Astrocyte (in vitro differentiated cells and primary cell): ENCODE measurements at places on chromosomes 13 and 19.

GRCh38 chr19:31154021-31154420 lies 195.2 kb downstream of the TSHZ3 start:
- no peaks in the 10 kb centered on the region for H3K4me1 ChIP-seq
- no peaks in the 10 kb centered on the region for H3K27me3 ChIP-seq
- DNase-seq = peak; percentile 65
- H3K27ac ChIP-seq = no peak overlapping the region

GRCh38 chr13:31880851-31881494 lies 141.6 kb downstream of the RXFP2 start:
- no peak overlapping the region for H3K27ac ChIP-seq
- H3K4me1 ChIP-seq = no peaks in the 10 kb centered on the region
- no peaks in the 10 kb centered on the region for H3K27me3 ChIP-seq
- no peak for DNase-seq
- H3K36me3 ChIP-seq = no peaks in the 10 kb centered on the region

- peak; percentile 98 for DNase-seq
- H3K4me3 ChIP-seq = peak overlapping the region; percentile 31
- H3K27me3 ChIP-seq = no peaks in the 10 kb centered on the region
- no peaks in the 10 kb centered on the region for H3K36me3 ChIP-seq
- peak overlapping the region; percentile 91 for H3K27ac ChIP-seq
Observed at GRCh38 chr13:37127691-37128241, 22.3 kb upstream of the CSNK1A1L start.

DNA sequence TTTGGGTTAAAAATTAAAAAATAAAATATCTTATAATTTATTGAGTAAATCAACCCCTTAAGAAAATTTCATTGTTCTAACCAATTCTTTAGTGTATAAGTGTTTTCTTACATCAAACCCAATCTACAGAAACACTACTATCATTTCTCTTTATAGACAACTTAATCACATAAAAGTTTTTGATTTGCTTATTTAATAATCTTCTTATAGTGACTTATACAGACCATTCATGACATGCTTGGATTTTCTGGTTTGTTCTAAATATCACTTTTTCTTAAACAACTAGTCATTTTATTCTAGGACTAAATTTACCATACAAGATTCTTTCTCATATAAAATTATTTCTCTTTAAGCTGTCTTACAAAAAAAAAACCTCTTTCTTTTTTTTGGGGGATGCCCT lies 27.3 kb upstream of the ZSCAN5A start:
- H3K36me3 ChIP-seq = no peaks in the 10 kb centered on the region
- no peak overlapping the region for H3K27ac ChIP-seq
- no peak for DNase-seq
- no peak overlapping the region for H3K4me3 ChIP-seq

DNA sequence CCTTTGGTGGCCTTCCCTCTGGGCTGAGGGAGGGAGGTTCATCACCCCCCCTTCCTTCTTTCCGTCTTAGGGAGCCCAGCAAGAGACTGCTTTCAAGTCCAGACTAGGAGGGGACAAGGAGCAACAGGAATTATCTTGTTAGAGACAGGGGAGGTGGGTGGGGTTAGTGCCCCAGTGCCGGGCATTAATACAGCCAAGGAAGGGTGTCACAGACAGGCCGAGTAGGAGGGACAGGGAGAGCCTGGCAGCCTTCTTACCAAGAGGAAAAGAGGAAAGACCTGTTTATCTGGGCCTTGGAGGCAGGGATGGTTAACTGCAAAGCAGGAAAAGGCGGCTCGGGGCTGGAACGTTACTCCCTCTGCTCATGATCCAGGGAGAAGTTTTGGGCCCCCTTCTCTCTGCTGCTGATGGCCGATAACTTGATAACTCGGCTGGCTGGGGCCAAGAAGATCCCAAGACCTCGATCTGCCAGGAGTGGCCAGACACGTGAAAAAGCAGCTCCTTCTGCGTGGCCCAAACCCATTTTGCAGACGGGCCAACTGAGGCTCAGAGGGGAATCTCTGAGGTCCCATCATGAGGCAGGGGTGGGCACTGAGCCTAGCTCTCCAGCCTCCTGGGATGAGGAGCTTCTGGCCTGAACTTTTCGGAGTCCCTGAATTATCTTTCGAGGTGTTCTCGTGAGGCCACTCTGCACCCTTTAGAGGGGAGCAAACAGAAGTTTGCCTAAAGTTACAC lies 79.3 kb downstream of the PTPRS start:
- no peaks in the 10 kb centered on the region for H3K27me3 ChIP-seq
- no peaks in the 10 kb centered on the region for H3K4me1 ChIP-seq
- DNase-seq = no peak
- H3K36me3 ChIP-seq = peaks cover 2% of the 10 kb centered on the region
- no peak overlapping the region for H3K27ac ChIP-seq

DNA sequence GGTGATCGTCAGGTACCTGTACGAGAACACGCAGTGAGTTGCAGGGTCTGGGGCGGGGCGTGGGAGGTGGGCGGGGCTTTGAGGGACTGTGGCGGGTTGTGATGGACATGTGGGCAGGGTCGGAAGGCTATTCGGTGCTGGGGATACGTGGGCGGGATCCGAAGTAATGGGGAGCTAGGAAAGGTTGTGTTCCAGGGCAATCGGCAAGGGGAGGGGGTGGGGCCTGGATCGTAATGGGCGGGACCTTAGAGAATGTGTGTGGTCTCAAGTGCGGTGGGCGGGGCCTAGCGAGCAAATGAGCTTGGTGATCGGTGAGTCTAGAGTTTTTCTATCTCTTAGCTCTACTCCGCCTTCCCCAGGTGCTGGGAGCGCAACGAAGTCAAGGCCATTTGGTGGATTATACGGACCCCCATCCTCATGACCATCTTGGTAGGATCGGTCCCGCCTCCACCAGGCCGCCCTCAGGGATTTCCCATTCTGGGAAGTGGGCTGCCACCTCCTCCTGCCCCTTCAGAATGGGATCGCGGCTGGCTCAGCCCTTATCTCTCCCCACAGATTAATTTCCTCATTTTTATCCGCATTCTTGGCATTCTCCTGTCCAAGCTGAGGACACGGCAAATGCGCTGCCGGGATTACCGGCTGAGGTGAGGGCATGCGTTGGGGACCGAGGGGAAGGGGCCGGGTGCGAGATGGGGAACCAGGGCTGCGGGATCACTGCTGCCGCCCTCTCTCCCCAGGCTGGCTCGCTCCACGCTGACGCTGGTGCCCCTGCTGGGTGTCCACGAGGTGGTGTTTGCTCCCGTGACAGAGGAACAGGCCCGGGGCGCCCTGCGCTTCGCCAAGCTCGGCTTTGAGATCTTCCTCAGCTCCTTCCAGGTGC lies 9.6 kb downstream of the GIPR start:
- no peak overlapping the region for H3K27ac ChIP-seq
- peaks cover 8% of the 10 kb centered on the region for H3K4me1 ChIP-seq
- H3K4me3 ChIP-seq = peak overlapping the region; percentile 28
- no peaks in the 10 kb centered on the region for H3K36me3 ChIP-seq

GRCh38 chr13:75481176-75482069 lies 546 bp downstream of the TBC1D4 start:
- DNase-seq = no peak
- H3K36me3 ChIP-seq = no peaks in the 10 kb centered on the region
- H3K4me3 ChIP-seq = peak overlapping the region; percentile 73
- H3K27ac ChIP-seq = no peak overlapping the region
- H3K4me1 ChIP-seq = peaks cover 17% of the 10 kb centered on the region

DNA sequence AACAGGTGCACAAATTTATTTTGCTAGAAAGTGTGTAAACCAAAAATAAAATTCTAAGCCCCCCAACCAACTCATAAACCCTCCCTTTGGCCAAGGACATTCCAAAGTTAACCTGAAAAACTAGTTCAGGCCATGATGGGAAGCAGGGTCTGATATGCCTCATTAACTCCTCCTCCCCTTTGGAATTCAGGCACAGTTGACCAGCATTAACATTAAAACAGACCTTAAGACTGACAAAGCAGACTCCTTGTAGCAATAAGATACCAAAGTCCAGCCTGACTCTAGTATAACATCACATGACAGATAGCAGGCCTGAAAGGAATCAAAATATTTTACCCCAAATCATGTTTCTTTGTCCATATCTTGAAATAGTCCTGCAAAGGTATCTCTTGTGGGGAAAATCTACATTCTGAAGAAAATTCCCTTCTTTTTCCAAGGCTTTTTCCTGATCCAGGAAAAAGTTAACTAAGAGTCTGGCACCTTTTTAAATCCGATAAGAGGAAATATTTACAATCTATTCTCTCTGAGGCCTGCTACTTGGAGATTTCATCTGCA lies 19.7 kb downstream of the NEK5 start:
- H3K27ac ChIP-seq = no peak overlapping the region
- no peak for DNase-seq
- no peak overlapping the region for H3K4me3 ChIP-seq
- no peaks in the 10 kb centered on the region for H3K4me1 ChIP-seq

DNA sequence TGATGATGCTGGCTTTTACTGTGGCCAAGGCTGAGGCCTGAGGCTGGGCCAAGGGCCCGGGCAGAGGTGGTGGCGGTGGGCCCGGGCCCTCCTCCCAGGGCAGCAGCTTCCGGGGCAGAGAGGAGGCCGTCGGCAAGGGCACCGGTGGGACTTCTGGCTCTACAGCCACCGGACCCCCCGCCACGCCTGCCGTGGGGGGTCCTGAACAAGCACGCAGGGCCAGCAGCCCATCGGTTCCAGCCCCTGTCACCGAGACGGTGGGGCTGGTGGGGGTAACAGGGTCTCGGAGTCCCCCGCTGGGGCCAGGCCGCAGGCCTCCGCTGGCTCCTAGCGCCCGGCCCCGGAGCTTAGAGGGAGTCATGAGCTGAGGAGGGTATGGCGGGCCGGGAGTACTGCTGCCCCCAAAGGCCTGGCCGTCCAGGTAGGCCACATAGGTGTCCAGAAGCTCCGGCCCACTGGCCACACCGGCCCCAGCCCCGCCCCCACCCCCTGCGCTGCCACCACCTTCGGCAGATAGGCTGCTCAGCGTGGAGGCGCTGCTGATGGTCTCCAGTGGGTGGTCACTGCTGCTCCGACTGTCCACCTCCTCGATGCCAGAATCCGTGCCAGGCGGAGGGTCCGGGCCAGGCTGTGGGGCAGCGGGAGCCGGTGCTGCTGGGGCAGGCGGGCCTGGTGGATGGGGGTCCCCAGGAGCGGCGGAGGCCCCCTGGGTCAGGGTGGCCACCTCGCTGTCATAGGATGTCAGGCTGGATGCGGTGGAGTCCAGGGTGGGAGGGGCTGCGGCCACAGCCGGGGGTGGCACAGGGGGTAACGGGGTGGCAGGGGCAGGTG lies 17.3 kb downstream of the C19orf81 start:
- H3K27ac ChIP-seq = no peak overlapping the region
- H3K4me1 ChIP-seq = no peaks in the 10 kb centered on the region
- H3K27me3 ChIP-seq = peaks cover 20% of the 10 kb centered on the region
- no peaks in the 10 kb centered on the region for H3K36me3 ChIP-seq
- no peak overlapping the region for H3K4me3 ChIP-seq

DNA sequence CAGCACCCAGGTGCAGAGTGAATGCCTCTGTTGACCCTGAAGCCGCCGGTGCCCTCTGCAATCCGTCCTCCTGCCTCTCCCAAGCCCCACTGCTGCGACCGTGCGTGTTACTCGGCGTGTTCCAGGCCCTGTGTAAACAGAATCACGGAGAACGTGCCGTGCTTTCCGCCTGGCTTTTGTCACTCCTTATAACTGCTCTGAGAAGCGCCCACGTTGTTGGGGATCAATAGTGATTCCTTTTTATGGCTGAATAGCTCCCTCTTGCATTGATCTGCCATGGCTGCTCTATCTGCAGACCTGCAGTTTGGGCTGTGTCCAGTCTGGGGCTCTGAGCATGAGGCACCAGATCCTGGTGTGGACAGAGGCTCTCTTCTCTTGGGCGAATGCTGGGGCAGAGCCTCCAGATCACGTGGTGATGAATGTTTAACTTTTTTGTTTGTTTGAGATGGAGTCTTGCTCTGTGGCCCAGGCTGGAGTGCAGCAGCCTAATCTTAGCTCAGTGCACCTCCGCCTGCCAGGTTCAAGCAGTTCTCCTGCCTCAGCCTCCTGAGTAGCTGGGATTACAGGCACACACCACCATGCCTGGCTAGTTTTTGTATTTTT lies 15.8 kb downstream of the ADPRHL1 start:
- H3K4me1 ChIP-seq = no peaks in the 10 kb centered on the region
- no peak for DNase-seq
- H3K36me3 ChIP-seq = no peaks in the 10 kb centered on the region
- H3K4me3 ChIP-seq = no peak overlapping the region

DNA sequence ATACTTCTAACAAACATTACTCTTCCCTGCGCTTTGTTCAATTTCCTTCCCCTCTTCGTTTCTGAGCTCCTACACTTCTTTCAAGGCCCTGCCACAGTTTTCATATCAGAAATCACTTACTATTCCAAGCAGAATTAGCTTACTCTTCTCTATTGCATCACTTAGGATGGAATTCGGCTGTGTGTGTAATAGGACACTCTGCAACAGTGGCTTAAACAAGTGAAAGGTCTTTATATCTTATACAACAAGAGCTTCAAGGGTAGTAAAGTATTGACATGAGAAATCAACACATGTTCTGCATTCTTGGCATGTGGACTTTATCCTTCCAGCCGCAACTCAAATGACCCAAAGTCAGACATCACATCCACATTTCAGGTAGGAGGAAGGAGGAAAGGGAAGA lies 279.6 kb downstream of the PCDH20 start:
- H3K4me3 ChIP-seq = no peak overlapping the region
- no peaks in the 10 kb centered on the region for H3K4me1 ChIP-seq
- H3K27me3 ChIP-seq = no peaks in the 10 kb centered on the region
- H3K36me3 ChIP-seq = no peaks in the 10 kb centered on the region
- no peak overlapping the region for H3K27ac ChIP-seq

GRCh38 chr19:35462476-35462953 lies 14.5 kb downstream of the FFAR2 start:
- no peaks in the 10 kb centered on the region for H3K36me3 ChIP-seq
- H3K4me3 ChIP-seq = no peak overlapping the region
- DNase-seq = no peak
- no peaks in the 10 kb centered on the region for H3K4me1 ChIP-seq

GRCh38 chr13:92952161-92952560 lies 274.4 kb upstream of the GPC6 start:
- no peaks in the 10 kb centered on the region for H3K36me3 ChIP-seq
- H3K27ac ChIP-seq = no peak overlapping the region
- H3K4me1 ChIP-seq = no peaks in the 10 kb centered on the region
- H3K27me3 ChIP-seq = no peaks in the 10 kb centered on the region

GRCh38 chr13:28493740-28494503 lies 1.0 kb downstream of the FLT1 start:
- peaks cover 71% of the 10 kb centered on the region for H3K27me3 ChIP-seq
- H3K4me3 ChIP-seq = peak overlapping the region; percentile 49
- no peak for DNase-seq

DNA sequence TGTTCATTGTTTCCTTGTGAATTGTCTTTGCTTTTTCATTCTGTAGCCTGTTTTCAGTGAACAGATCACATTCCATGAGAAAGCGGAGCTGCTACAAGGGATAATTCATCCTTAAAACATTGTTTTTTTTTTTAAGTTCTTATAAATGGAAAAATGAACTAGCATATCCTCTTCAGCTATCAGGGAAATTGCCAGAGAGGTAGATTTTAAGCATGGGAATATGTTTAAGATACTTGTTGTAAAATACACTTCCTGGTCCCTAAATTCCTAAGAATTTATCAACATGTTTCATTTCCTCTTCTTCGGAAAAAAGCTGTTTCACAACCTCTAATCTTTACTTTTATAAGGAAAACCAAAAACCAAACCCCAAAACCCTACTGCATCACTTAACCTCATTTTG lies 238.0 kb downstream of the POSTN start:
- no peaks in the 10 kb centered on the region for H3K36me3 ChIP-seq
- H3K4me1 ChIP-seq = peaks cover 3% of the 10 kb centered on the region
- DNase-seq = peak; percentile 35
- H3K27ac ChIP-seq = peak overlapping the region; percentile 28
- H3K4me3 ChIP-seq = no peak overlapping the region
- H3K27me3 ChIP-seq = no peaks in the 10 kb centered on the region

- no peak overlapping the region for H3K4me3 ChIP-seq
- no peaks in the 10 kb centered on the region for H3K27me3 ChIP-seq
- H3K27ac ChIP-seq = no peak overlapping the region
- DNase-seq = no peak
- no peaks in the 10 kb centered on the region for H3K4me1 ChIP-seq
- no peaks in the 10 kb centered on the region for H3K36me3 ChIP-seq
Observed at GRCh38 chr19:17671906-17672305, 16.2 kb downstream of the UNC13A start.
